ENCODE measurements at places on chromosomes 4 and X.

DNA sequence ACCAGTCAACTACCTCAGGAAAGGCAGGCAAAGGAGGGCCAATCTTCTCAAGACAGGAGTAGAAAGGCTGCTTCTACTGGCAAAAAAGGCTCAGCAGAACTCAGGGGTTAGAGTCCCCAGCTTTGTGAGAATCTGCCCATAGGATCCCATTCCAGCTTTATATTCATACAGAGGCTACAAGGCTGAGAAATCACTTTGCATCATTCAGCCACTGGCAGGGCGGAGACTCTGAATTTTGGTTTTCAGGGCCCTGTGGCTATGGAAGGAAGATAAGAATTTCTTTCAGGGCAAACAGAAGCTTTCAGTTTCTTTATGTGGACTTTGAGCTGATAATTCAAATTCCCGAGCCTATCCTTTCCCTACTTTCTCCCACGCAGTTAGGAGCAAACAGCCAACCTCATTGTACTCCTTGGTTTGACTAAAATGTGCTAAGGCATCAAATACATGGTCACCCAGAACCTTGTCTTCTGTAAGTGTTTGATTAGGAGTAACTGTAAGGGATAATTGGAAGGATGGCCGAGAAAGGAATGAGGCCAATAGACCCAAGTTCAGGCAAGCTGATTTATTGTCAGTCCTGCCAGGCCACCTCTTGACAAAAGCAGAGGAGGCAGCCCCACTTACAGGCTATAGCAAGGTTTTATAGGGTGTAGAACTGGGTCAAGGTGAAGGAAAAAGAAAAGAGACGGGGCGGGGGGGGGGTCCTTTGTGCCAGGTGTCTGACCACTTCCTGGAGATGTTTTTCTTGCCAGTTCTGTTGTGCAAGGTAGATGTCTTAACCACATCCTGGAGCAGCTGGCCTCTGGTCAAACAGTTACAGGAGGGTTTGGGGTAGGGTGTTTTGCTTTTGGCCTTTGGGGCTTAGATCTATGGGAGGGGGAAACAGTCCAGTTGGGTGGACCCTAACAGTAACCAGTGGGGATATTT, 165.3 kb upstream of the PPP1R2C start:
- no peak for DNase-seq

- no peak for DNase-seq
Measured at GRCh38 chrX:125651426-125651825, 331.8 kb downstream of the TEX13C start.

- no peak for DNase-seq
Measured at GRCh38 chr4:37001688-37002436, 242.7 kb upstream of the NWD2 start.

DNA sequence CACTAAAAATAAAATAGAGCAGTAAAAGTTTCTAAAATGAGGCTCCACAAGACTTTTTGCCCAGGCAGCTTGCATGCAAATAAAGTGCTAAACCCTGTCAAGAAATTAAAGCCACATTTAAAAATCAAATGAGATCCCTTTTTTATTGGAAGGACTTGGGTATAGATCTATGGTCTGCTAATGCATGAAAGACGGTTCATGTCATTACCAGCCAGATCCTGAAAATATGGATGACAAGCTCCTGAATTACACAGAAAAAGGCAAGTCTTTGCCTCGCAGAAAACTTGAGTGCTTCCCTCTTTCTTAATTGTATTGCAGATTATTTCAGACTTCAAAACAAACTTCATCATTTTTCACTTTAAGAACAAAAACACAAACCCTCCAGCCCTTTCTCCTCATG, 169.6 kb downstream of the LDB2 start:
- no peak for DNase-seq

- no peak for DNase-seq
Measured at GRCh38 chr4:189870511-189871234, 70.0 kb upstream of the FRG1 start.

- DNase-seq = no peak
Measured at GRCh38 chr4:96974295-96974694, 1134.4 kb downstream of the PDHA2 start.

GRCh38 chr4:148487181-148487580, 45.0 kb upstream of the NR3C2 start:
- no peak for DNase-seq

DNA sequence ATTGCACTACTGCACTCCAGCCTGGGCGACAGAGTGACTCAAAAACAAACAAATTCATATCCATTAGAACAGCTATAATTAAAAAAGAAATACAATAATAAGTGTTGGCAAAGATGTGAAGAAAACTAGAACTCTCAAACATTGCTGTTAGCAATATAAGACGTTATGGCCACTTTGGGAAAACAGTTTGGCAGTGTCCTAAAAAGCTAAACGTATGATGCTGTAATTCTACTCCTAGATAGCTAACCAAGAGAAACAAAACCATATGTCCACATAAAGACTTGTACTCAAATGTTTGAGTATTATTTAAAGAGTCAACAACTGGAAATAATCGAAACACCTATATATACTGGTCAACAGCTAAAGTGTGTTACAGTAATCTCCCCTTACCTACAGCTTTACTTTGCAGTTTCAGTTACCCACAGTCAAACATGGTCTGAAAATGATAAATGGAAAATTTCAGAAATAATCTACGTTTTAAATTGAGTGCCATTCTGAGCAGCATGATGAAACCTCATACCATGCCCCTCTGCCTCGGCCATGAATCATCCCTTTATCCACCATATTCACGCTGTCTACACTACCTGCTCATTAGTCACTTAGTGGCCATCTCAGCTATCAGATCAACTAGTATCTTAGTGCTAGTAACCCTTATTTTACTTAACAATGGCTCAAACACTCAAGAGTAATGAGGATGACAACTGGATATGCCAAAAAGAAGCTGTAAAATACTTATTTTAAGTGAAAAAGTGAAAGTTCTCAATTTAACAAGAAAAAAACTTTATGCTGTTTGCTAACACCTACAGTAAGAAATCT, 4.9 kb downstream of the ELF2 start:
- no peak for DNase-seq

- no peak for DNase-seq
Measured at GRCh38 chr4:134201216-134202161, at the start of gene PABPC4L. Gene PABPC4L, minus strand, starts transcription at chr4:134201789. Its CDS starts 770 bp downstream, at chr4:134201019.

- DNase-seq = no peak
Measured at GRCh38 chrX:14616301-14616700, 87.0 kb downstream of the GLRA2 start.

GRCh38 chr4:65805936-65806335, 135.6 kb upstream of the EPHA5 start:
- DNase-seq = no peak

GRCh38 chr4:14829795-14830194, 172.5 kb upstream of the CPEB2 start:
- DNase-seq = no peak

GRCh38 chr4:73698217-73698616, 42.2 kb upstream of the CXCL8 start:
- DNase-seq = no peak

DNA sequence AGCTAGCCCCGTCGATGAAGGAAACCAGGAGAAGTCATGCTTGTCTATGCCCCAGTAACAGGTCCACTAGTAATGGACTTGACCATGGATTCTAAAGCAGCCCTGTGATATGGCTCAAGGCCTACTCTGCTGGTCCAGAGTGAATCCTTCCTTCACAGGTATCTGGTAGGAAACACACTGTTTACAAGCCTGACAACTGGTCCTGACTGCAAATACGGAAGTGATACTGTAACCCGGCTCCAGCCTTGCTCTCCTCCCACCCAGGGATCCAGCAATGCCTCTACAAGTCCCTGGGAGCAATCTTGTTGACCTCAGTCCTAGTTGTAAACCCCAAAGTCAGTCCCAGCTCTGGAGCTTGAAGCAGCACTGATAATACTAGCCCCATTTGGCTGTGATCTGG, 239.2 kb upstream of the GRID2 start:
- DNase-seq = no peak

- no peak for DNase-seq
Measured at GRCh38 chrX:37679888-37680287, 5.7 kb upstream of the XK start.

DNA sequence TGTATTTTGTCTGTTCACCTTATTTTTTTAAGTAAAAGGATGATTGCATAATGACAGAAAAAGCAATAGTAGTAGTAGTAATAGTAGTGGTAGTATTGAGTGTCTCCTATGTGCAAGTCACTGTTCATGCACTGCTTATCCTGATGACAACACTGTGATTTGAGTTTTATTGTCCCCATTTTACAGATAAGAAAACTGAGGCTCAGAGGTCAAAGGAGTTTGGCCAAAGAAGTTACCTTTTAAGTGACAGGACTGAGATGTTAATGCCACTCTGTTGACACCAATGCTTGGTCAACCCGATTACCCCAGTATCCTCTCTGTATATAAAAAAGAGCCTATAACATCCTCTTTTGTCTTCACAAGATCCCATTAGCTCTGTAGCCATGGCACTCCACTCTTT, 100.5 kb upstream of the FRMPD3 start:
- no peak for DNase-seq

DNA sequence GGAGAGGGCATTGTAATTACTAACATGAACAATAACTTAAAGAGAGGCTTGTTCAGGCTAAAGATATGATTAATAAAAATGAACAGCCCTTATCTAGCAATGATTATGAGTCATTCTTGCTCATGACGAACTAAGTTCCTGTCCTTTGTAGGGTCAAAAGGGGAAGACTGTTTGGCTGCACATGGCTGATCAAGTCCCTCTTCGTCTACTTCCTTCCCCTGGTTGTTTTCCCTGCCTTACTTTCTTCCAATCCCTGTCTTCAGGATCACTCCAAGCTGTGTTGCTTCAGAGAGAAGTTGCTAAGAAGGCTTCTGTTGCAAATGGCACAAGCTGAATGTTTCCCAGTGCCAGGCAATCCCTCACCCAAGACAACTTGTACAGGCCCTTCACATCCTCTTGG, 115.0 kb upstream of the HS3ST1 start:
- DNase-seq = no peak

- DNase-seq = no peak
Measured at GRCh38 chr4:48467891-48468290, 15.3 kb upstream of the SLC10A4 start.

DNA sequence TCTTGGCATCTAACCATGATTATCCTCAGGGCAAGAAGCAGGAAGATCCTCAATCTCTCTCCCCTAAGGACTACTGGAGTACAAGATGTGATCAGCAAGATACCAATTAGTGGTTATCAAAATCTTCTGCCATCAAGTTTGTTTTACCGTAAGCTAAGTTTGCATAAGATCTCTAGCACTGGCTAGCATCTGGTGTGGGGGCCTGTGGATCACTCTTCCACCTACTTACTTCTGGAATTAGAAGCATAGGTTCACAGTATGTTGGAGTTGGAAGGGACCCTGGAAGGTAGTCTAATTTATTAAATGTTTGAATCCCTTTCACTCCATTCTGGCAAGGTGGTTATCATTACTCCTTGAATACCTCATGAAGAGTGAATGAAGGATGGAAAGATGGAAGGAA, 93.3 kb upstream of the BANK1 start:
- DNase-seq = no peak

DNA sequence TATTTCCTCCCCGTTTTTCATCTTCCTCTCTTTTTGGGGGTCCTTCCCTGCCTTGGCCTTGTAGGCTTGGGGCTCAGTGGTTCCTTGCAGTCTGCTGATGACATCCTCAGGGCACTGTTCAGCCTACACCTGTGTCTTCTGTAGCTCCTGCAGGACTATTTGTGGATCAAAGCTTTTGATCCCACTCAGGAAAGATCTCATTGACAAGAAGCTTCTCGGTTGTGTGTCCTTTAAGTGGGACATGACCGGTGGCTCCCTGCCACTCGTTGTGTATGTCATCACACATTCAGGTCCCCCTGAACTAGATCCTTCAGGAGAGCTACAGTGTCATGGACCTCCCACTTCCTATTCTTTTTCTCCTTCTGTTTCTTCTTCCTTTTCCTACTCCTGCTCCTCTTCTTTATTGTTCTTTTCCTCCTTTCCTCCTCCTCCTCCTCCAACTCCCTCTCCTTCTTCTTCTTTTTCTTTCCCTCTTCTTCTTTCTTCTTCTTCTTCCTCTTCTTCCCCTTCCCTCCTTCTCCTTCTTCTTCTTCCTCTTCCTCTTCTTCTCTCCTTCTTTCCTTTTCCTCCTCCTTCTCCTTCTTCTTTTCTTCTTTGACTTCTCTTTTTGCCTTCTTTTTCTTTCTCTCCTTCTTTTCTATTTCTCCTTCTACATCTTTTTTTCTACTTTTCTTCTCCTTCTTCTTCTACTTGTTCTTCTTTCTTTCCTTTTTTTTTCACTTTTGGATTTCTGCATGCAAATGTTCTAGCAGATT, 67.8 kb downstream of the NBDY start:
- no peak for DNase-seq

GRCh38 chr4:159150821-159151390, 48.0 kb downstream of the RAPGEF2 start:
- no peak for DNase-seq

DNA sequence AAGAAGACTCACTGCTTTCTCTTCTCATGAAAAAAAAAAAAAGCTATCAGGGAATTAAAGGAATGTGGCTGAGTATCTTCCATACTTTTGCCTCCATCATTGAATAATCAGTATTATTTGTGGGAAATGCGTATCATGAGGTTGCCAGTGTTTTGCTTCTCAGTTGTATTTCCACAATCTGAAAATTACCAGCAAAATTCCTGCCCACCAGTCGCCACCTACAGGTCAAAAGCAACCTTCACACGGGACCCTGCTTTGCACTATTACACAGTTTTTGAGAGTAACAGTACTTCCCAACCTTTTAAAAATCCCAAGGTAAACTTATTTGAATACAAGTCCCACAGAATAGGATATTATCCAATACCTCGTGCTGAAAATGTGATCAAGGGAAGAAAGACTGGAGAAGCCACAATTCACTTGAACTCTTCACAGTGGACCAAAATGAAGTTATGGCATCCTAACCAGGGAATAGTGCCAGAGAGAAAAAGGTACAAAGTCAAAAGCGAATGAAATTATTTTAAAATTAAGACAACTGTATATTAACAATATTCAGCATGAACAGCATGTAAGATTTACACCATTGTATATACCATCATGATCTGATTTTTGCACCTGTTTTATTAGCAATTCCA, 30.4 kb downstream of the PGRMC1 start:
- no peak for DNase-seq

GRCh38 chrX:16654093-16654492, 4.1 kb downstream of the S100G start:
- no peak for DNase-seq

DNA sequence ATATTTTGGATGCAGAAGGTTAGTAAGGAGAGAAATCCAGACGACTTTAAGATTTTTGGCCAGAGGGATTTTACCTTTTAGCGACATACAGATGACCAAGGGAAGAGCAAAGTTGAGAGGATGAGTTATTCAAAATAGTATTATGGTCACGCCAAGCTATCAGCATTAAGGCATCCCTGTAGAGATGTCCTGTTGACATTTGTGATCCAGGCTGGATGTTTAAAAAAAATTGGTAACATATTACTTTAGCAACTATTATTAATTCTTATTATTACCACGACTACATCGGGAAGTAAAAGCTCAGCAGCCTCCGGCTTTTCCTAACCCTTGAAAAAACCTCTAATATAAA, 562 bp upstream of the OSTC start:
- DNase-seq = no peak

DNA sequence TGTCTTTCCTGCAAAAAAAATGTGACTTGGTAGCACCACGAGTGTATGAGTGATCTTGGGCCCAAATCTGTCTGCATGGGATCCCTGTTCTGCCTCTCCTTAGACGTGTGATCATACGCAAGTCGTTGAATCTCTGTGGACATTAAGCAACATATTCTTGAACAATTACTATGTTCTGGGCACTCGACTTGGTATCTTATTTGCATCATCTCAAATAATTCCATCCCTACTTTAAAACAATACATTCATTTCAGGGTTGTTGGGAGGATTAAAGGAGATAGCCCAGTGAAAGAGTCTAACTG, 145.4 kb upstream of the CPEB2 start:
- DNase-seq = no peak
